Heart left ventricle (tissue), 16 donors: ENCODE measurements at places on chromosomes 1 and 21. TPM values are rescaled to one million over a fixed set of nuclear protein-coding genes. Genes with fewer than 3 reads are reported as not detected.
A peak's percentile ranks its signal among the peaks of the same experiment; 100 is the strongest.

- H3K27me3 ChIP-seq: no peaks in the 10 kb centered on the region
- H3K4me3 ChIP-seq: no peak overlapping the region
- no peak overlapping the region for H3K27ac ChIP-seq
- H3K36me3 ChIP-seq: no peaks in the 10 kb centered on the region
- no peak for DNase-seq
Measured at GRCh38 chr1:76832521-76832920, 34.8 kb upstream of the ST6GALNAC5 start.

DNA sequence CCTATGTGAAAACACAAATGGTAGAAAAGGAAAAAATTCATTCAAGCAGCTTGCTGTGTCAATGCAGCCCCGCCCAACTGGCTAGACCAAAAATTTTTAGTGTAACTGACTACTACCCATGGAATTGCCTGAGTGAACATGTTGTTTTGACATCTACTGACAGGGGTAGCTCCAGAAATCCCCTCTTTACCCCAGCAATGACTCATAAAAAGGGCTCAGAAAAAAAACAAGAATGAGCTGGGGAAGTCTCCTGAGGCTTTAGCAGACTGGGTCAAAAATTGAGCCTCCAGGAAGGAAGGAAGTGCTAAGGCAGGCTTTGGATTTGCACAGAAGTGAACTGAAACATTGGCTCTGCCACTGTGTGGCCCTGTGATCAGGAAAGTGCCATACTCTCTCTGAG is 24.4 kb upstream of the FGGY start:
- DNase-seq: no peak
- no peak overlapping the region for H3K4me3 ChIP-seq
- no peak overlapping the region for H3K27ac ChIP-seq

- no peaks in the 10 kb centered on the region for H3K4me1 ChIP-seq
- no peak overlapping the region for H3K4me3 ChIP-seq
- H3K27me3 ChIP-seq: no peaks in the 10 kb centered on the region
- no peaks in the 10 kb centered on the region for H3K36me3 ChIP-seq
Measured at GRCh38 chr1:214791961-214792360, 189.0 kb downstream of the CENPF start.

DNA sequence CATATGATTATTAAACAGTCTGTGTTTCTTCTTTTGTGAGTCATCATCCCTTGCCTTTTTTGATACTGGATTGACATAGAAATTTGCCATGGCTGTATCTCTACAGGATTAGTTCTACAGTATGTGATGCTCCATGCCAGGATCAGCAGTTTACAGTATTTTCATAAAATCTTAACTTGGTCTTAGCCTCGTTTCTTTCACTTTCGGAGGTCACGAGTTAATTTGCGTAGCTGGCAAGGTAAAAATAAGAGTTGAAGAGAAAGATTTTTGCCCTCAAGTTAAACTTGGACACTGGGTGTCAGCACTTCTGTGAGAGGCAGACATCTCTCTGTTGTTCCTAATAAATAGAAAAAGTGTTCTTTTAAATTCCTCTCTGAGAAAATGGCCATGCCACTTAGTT is 79.1 kb downstream of the CACNA1E start:
- DNase-seq: no peak
- no peaks in the 10 kb centered on the region for H3K27me3 ChIP-seq
- H3K4me1 ChIP-seq: no peaks in the 10 kb centered on the region
- no peak overlapping the region for H3K4me3 ChIP-seq
- H3K27ac ChIP-seq: no peak overlapping the region
- H3K36me3 ChIP-seq: no peaks in the 10 kb centered on the region

GRCh38 chr1:32464716-32465577 is at the start of gene ZBTB8B:
TSS of gene ZBTB8B (plus strand) at chr1:32465072. CDS start at chr1:32470625, 5,553 bp downstream.
- peaks cover 16% of the 10 kb centered on the region for H3K4me1 ChIP-seq
- peaks cover 21% of the 10 kb centered on the region for H3K27me3 ChIP-seq
- H3K27ac ChIP-seq: no peak within 1 kb of the TSS
- H3K36me3 ChIP-seq: no peaks in the 10 kb centered on the region

DNA sequence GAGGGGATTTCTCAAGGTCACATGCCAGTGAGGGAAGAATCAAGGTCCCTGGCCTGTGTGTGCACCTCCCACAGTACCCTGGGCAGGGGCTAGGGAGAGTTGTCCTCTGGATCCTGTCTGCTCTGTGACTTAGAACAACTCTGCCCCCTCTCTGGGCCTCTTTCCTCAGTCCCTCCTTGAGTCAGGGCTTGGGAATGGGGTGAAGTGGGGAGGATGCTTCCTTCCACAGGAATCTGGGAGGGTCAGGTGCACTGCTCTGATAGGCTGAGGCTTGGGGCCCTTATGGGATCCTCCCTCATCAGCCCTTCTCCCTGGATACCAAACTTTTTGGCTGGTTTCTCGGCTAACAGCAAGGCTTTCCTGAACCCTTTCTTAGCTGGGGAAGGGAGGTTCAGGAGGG is 2.5 kb downstream of the TRNP1 start:
- peaks cover 13% of the 10 kb centered on the region for H3K27me3 ChIP-seq
- H3K36me3 ChIP-seq: no peaks in the 10 kb centered on the region
- peak overlapping the region; percentile 18 for H3K27ac ChIP-seq
- H3K4me1 ChIP-seq: peaks cover 31% of the 10 kb centered on the region
- no peak for DNase-seq

GRCh38 chr1:222250376-222250775 is 297.5 kb downstream of the HHIPL2 start:
- no peak overlapping the region for H3K27ac ChIP-seq
- H3K4me1 ChIP-seq: no peaks in the 10 kb centered on the region
- no peak for DNase-seq

Gene NFASC
- total RNA-seq: 8.5 TPM

DNA sequence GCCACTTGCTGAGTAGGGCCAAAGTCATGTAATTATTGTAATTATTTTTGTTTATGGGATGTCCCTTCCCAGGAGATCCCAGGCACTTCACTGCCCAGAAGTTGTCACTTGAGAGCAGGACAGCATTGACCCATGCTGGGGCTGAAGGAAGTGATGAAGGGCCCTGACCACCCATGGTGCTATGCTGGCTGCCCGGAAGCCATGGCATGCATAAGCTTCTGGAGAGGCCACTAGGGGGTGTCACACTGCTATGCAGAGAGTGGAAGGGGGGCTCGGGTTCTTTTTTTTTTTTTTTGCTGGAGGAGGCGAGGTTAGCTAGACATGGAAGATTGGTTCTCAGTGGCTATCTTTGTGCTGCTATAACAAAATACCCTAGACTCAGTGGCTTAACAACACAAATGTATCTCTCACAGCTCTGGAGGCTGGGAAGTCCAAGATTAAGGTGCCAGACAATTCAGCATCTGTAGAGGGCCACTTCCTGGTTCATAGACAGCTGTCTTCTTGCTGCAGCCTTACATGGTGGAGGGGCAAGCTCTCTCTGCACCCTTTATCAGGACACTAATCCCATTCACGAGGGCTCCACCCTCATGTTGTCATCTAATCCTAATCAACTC is 84.9 kb downstream of the CNIH3 start:
- H3K27ac ChIP-seq: no peak overlapping the region
- no peaks in the 10 kb centered on the region for H3K4me1 ChIP-seq
- H3K36me3 ChIP-seq: no peaks in the 10 kb centered on the region
- H3K4me3 ChIP-seq: no peak overlapping the region
- no peak for DNase-seq
- H3K27me3 ChIP-seq: no peaks in the 10 kb centered on the region

- no peaks in the 10 kb centered on the region for H3K27me3 ChIP-seq
- H3K27ac ChIP-seq: no peak overlapping the region
- no peak for DNase-seq
- H3K4me1 ChIP-seq: peaks cover 33% of the 10 kb centered on the region
- no peaks in the 10 kb centered on the region for H3K36me3 ChIP-seq
- H3K4me3 ChIP-seq: no peak overlapping the region
Measured at GRCh38 chr1:54885237-54885679, 1.7 kb downstream of the DHCR24 start.

Gene ELAVL4
- total RNA-seq: 0.08 TPM

DNA sequence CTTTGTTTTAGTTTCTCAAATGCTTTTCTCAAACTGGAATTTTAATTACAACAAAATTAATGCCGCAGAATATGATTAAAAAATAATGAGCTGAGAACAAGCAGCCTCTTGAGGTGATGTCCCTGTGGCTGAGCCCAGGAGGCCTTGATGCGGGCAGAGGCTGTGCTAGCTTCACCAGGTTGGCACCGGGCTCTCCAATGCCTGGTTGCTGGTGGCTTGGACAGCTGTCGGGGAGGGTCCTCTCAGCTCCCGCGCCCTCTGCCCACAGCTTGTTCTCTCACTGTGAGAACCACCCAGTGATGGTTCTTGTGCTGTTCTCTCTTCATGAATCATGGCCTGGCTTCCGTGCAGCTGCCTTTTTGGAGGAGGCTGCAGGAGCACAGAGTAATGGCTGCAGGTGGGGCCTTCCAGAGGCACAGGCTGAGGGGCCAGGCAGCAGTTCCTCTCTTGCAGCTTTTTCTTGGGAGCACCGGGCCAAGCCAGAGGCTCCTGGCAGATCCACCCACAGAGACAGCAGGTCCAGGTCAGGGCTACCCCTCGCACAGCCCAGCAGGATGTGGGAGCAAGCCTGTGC is 156.3 kb downstream of the PCBP3 start:
- no peak overlapping the region for H3K4me3 ChIP-seq
- H3K27ac ChIP-seq: no peak overlapping the region
- DNase-seq: no peak
- H3K36me3 ChIP-seq: no peaks in the 10 kb centered on the region
- no peaks in the 10 kb centered on the region for H3K27me3 ChIP-seq

- DNase-seq: no peak
- H3K27ac ChIP-seq: no peak overlapping the region
- no peaks in the 10 kb centered on the region for H3K36me3 ChIP-seq
- no peaks in the 10 kb centered on the region for H3K4me1 ChIP-seq
- no peaks in the 10 kb centered on the region for H3K27me3 ChIP-seq
- H3K4me3 ChIP-seq: no peak overlapping the region
Measured at GRCh38 chr1:57272150-57272549, 151.7 kb downstream of the DAB1 start.

Gene ELAPOR1
- 0.31 TPM for total RNA-seq

DNA sequence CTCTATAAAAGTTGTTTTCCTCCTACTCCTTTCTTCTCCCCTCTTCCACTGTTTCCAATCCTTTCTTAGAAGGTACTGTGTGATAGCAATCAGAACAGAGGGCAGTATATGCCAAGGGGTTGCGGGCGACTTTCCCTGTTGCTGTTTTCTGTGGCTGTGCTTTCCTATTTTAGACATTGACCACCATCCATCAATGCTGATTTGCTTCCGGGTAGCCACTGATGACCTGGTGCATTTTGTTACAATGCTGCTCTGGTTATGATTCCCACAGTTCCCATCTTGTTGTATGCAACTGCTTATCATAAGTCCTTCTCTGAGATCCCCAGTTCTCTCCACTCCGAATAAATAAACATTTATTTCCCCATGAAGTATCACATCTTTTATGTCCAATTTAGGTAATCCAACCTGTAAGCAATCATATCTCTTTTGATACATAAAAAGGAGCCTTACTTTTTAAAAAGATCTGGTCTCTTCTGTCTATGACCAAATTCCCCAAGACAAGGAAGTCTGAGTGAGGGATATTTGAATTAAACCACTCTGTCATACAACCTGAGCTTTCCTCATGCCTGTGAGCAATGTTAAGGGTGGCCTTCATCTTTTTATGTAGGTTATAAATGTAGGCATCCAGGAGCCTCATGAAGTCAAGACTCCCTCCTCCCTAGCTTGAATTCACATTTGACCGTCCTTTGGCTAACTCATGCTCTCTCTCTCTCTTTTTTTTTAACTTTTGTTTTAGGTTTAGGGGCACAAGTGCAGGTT is 52.5 kb upstream of the CD55 start:
- H3K4me3 ChIP-seq: no peak overlapping the region
- no peak for DNase-seq
- H3K4me1 ChIP-seq: no peaks in the 10 kb centered on the region
- H3K27me3 ChIP-seq: no peaks in the 10 kb centered on the region
- H3K27ac ChIP-seq: no peak overlapping the region

- no peaks in the 10 kb centered on the region for H3K4me1 ChIP-seq
- no peak overlapping the region for H3K27ac ChIP-seq
- H3K27me3 ChIP-seq: peaks cover 11% of the 10 kb centered on the region
- no peak for DNase-seq
- H3K36me3 ChIP-seq: no peaks in the 10 kb centered on the region
- H3K4me3 ChIP-seq: no peak overlapping the region
Measured at GRCh38 chr1:47559944-47560695, 122.3 kb downstream of the FOXD2 start.

DNA sequence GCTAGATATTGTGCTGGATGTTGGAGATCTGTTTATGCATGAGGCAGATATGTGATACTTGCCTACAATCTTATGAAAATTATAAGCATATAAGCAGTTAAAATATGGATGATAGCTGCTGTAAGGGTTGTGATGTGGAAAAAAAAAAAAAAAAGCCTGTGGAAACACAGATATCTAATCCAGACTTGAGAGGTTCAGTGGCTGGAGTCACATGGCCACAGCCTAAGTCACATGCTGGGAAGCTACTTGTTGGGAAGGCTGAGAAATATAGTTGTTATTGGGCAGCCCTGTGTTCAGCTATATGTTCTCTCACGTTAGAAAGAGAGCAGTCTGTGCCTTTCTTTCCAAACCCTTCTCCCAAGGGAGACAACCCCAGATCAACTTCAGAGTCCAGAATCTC is 15.1 kb downstream of the RAVER2 start:
- H3K4me3 ChIP-seq: no peak overlapping the region
- H3K27ac ChIP-seq: no peak overlapping the region
- H3K4me1 ChIP-seq: peaks cover 5% of the 10 kb centered on the region

DNA sequence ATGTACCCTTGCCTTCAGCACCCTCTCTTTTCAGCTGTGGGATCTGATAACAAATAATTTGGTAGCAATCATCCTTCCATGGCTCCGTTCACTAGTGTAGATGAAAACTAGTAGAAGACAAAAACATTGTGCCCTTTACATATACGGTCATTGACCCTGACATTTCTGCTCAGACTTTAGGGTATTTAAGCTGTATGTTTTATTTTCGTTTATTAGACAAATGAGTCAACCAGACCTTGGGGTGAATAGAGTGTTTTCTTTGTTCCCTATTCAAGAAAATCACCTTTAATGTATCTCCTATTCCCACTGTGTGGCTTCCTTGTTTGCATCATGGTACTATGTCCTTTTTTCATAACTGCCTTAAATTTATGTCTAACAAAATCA is 187.3 kb downstream of the VAV3 start:
- no peak for DNase-seq
- H3K4me3 ChIP-seq: no peak overlapping the region
- H3K27me3 ChIP-seq: no peaks in the 10 kb centered on the region
- peaks cover 6% of the 10 kb centered on the region for H3K4me1 ChIP-seq
- H3K36me3 ChIP-seq: no peaks in the 10 kb centered on the region
- H3K27ac ChIP-seq: no peak overlapping the region

DNA sequence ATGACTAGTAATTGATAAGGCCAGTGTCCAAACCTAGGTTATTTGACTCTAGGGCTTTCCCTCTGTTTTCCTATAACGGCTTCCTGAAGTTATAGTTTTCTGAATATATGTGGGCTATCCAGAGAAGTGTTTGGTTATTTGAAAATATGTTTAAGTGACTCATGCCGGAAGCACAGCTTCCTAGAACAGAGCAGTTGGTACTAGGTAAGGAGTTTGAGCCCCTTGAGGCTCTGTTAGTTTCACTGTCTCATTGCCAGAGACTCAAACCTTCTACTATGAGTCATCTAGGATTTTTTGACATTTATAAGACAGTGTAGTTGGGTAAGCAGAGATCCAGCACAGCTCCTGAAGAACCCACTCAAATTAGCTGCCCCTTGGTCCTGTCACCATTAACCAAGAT is 27.1 kb upstream of the LEPR start:
- H3K4me3 ChIP-seq: no peak overlapping the region
- no peak overlapping the region for H3K27ac ChIP-seq
- H3K4me1 ChIP-seq: no peaks in the 10 kb centered on the region
- no peaks in the 10 kb centered on the region for H3K27me3 ChIP-seq
- no peaks in the 10 kb centered on the region for H3K36me3 ChIP-seq

GRCh38 chr1:241460098-241460873 is 59.3 kb downstream of the FH start:
- no peak overlapping the region for H3K27ac ChIP-seq
- H3K36me3 ChIP-seq: no peaks in the 10 kb centered on the region
- no peaks in the 10 kb centered on the region for H3K27me3 ChIP-seq
- no peaks in the 10 kb centered on the region for H3K4me1 ChIP-seq
